Lower lobe of right lung (tissue), 2 donors: ENCODE measurements at places on chromosomes 6 and 20.
A peak's percentile ranks its signal among the peaks of the same experiment; 100 is the strongest.

DNA sequence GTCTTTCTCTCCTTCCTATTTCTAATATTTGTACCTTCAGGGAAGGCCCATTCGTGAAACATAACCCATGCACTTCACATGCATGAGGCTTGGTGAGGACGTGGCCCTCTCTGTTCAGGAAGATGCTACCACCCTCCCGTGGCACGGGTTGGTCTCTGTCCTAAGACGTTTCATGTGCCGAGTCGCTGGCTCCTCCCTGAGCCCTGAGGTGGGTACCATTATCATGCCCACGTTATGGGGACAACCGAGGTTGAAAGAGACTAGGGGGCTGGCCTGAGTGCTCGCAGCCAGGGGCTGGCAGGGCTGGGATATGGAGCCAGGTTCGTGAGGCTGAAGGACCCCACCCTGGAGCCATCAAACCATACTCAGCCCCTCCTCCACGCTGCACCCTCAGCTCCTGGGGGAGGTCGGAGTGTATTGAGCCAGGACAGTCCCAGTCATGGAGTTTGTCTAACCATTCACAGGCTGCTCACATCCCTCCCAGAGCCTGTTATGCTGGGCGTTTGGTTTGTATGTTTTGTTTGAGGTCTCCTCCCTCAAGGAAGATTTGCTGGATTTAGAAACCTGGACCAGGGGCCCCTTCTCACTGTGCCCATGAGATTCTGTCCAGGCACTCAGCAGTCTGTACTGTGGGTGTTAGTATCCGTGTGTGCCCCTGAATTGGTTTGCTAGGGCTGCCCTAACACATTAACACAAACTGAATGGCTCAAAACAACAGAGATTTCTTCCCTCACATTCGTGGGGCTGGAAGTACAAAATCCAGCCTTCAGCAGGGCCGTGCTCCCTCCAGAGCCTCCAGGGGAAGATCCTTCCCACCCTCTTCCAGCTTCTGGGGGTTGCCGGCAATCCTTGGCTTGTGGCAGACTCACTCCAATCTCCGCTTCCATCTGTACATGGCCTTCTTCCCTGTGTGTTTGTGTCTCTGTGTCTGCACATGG lies 88.3 kb downstream of the ANKRD60 start:
- DNase-seq, result no peak

- DNase-seq, result peak; percentile 45
Observed at GRCh38 chr6:142478117-142478516, 176.3 kb downstream of the ADGRG6 start.

- DNase-seq, result no peak
Observed at GRCh38 chr6:142118328-142118727, 14.4 kb upstream of the GJE1 start.

DNA sequence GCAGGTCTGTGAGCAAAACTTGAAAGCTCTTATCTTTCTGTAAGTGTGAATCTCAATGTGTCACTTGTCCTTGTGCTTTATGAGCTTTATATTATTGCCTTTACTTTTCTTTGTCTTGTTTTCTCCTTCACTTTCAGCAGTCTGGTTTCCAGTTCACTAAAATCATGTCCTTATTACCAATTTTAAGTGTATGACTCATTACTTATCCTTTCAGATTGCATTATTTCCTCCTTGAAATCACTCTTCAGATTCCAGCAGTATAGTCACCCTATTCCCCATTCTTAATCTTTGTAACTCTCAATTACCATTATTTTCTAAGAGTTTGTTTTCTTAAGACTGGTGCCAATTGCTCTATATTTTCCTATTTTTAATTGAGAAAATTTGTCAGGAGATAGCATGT lies 117.4 kb upstream of the GRIK2 start:
- DNase-seq, result no peak

DNA sequence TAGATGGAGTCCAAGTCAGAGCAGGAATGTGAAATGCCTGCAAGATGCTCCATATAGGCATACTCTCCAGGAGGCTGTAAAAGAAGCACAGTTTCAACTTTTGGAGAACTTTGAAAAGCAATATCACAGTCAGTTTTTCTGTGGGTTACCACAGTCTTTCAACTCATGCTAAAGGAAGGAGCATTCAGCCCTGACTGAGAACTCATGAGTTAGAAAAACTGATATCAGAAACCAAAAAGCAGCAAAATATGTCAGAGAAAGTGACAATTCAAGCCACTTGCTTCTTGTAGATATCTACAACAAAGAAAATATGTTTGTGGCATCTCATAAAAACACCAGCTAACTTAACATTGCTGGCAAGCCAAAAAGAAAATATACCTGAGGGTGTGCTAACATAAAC lies 36.1 kb upstream of the PTCHD4 start:
- no peak for DNase-seq

DNA sequence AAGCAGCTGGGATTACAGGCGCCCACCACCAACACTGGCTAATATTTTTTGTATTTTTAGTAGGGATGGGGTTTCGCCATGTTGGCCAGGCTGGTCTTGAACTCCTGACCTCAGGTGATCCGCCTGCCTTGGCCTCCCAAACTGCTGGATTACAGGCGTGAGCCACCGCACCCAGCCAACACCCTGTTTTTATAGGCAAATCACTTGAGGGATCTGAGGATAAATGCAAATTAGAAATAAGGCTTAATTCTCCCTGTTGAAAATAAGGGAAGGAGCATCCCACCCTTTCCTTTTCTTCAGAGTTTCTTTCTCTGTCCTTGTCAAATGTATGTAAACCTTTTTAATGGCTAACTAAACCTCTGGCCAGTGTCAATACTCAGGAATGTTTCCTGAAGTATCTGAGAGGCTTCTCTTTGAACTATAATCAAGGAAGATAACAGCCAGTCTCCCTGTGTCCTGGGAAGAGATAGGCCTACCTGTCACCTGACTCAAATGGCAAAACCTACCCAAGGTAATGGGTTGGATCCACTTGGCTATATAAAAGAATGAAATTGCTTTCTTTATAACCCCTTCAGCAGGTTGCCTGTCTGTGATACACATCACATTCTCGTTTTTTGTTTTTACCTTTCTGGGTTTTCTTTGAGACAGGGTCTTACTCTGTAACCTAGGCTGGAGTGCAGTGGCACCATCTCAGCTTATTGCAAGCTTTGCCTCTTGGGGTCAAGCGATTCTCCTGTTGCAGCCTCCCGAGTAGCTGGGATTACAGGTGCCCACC lies 64.5 kb upstream of the TNFAIP3 start:
- DNase-seq, result no peak
